Ureter (tissue), 1 donor: ENCODE measurements at places on chromosomes 11 and 22. TPM values are rescaled to one million over a fixed set of nuclear protein-coding genes. Genes with fewer than 3 reads are reported as not detected.
A peak's percentile ranks its signal among the peaks of the same experiment; 100 is the strongest.

- no peak for DNase-seq
Observed at GRCh38 chr22:35443338-35443737, 43.4 kb downstream of the MCM5 start.

DNA sequence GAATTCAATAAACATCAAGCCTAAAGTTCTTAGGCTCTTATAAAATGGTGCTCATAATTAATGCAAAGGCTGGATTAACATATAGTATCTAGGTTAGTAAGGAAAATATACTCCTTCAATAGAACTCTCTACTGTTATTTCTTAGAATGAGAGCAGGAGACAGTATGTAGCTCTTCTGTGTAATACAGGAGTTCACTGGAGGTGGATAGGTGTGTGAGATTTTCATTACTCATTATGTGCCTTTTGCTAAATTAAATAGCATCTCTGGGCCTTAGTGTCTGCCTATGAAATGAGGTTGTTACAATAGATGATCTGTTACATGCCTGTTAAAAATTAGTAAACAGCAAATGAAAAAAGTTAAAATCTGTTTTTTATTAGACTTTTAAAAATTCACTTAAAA, 20.6 kb downstream of the EED start:
- no peak for DNase-seq

GRCh38 chr11:2265396-2265795, 5.0 kb downstream of the ASCL2 start:
- DNase-seq: peak; percentile 53

DNA sequence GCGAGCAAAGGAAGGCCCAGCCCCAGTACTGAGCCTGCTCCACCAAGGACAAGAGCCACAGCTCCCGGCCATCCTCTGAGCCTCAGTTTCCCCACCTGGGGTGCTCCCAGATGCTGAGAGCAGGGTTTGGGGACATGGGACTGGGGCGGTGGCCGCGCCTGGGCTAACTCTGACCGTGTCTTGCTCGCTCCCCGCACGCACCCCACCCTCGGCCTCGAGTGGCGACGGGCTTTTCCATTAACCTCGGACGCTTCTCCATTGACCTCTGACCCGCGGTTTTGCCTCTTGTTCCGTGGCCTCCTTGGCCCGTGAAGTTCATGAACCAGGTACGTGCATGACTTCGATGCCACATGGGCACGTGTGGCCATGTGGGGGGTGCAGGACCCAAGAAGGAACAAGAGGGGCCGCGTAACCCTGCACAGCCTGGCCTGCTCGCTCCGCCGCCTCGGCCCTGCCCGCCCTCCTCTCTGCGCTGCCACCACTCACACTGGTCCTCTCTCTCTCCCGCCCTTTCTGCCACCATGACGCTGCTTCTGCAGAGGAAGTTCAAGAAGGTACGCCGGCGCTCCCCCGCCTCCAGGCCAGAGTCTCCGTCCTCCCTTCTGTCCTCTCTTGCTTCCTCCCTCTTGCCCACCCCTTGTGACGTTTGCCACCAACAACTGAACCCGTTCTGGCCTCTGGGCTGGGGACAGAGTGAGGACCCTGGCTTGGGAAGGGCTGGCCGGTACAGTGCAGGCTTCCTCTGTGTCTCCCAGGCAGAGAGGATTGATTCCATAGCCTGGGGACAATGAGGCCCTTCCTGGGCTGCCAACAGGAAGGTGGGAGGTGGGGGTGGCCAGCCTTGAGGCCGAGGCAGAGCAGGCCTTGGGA, 6.9 kb downstream of the TNNT3 start:
- DNase-seq: peak; percentile 58

DNA sequence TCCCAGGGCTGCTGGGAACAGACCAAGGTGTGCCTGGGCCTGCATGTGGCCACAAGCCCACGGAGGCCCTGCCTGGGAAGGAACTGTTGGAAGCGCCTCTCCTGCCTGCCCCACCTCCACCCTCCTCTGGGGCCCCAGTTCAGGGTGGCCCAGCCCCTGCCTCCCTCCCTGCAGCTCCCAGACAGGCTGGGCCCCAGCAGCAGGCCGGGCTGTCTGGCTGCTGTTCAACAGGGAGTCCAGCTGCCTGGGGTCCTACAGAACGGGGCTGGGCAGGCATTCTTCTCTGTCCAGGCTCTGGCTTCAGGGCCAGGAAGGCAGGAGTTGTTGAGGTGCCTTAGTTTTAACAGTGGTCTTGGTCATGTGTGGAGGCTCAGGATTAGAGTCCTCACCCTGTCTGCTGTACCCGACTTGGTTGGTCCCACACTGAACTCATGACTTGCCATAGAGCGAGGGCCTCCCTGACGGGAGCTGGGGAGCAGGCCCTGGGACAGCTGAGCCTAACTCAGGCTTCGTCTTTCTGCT, 11.8 kb downstream of the PRDM11 start:
- peak; percentile 79 for DNase-seq

DNA sequence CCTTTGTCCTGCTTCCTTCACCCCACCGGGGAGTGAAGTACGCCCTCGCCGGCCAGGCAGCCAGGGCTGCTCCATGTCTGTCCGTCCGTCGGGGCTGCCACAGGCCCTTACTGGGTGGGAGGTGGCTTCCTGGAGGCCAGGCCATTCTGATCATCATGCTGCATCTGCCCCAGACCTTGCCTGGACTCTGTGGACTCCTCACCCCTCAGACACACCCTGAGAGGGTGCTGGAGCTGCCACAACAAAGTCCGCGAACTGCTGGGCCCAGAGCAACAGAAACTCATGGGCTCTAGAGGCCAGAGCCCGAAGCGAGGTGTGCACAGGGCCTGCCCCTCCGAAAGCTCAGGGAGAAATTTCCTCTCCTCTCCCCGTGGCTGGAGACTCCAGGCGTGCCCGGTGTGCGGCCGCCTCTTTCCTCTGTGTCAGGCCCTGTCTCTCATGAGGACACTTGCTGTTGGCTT, 124.2 kb downstream of the KCNQ1OT1 start:
- no peak for DNase-seq

GRCh38 chr11:84476581-84476980, 1150.6 kb downstream of the DLG2 start:
- DNase-seq: no peak

DNA sequence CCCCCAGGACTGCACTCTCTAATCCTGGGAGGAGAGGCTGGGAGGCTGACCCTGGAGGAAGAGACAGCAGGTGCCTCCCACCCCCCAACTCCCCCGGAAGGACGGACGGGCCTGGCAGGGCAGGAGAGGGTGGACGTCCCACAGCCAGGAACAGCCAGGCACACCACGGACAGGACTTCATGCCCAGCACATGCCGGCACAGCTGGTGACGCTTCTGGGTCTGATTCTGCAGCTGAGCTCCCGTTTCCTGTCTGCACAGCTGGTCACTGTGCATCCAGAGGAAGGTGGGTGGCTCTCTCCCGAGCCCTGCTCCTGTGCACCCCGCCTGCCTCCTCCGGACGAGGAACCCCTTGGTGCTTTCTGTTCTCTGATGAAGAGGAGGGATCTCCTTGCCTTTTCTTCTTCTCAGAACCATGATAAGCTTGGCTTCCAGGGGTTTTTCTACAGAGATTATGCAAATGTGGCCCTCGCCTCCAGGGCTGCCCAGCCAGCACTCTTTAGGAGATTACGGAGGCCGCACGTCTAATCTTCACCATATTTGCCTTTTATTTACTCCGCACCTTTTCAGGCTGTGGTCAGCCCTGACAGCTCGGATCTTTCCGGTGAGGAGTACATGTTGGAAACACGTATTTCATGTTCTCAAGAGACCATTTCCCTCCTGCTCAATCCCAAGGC, 1295.8 kb downstream of the BRD1 start:
- DNase-seq: no peak

DNA sequence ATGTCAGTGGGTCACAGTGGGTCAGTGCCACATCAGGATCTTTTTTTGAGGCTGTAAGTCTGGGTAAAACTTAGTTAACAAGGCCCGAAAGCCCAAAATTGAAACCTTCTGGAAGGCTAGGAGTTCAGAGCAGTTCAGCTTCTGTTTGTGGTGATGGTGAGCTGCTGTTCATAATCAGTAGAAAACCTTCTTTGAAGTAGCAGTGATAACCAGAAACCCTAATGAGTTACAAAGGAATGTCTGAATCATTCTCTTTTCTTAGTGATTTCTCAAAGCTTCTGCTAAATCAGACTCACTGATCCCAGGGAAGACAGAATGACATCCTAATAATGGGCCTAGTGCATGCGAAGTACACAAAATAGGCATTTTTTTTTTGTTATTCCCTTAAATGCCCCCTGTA, 124.7 kb downstream of the PARVA start:
- no peak for DNase-seq

DNA sequence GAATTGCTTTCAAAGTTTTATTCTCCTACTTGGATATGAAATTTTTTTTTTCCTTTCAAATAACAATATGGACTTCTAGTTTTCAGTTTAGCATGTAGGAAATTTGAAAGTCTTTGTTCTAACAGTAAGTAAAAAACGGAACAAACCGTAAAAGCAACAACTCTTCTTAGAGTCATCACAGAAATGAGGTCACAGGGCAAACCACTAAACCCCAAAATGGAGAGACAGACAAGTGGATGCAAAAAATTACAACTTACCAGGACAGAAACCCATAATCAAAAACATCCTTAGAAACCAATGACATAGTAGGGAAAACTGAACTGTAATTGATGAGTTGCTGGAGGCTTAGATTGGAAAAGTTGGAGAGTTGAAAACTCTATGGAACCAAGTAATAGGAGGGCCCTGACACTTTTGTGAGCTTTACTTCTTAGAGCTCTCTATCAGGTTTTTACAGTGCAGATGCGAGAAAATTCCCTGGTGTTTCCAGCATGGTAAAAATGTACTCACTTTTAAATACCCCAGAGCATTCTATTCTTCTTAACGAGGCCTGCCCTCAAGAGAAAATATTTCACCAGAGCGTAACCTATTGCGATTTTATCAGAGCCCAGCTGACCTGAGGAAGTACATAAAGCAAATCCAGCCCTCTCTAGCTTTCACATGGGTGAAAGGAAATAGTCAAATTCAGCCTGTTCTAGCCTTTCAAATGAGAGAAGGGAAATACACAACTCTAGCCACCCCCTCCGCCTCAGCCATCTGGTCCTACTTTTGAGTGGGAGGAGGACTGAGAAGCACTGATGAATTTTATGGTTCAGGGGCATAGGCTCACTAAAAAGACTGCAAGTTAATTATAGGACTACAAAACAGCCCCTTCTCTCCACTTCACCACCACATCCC, 39.1 kb downstream of the CASP12 start:
- DNase-seq: no peak

GRCh38 chr11:82775736-82776346, 42.2 kb upstream of the FAM181B start:
- DNase-seq: no peak

DNA sequence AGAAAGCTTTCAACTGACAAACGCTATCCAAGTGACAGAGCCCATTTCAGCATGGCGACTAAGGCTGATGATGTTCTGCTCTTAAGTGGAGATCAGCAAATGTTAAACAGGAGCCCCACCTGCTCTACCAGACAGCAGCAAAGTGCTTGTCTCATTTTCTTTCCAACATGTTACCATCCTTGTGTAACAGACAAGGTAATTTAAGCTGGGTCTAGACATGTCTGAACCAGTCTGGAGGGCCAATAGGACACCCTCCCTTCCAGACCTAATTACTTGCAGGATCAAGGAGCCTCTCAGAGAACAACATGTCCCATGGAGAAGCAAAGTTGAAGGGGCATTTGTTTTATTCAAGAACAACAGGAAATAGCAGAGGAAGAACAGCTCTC, 3.9 kb upstream of the LMO2 start:
- DNase-seq: no peak

DNA sequence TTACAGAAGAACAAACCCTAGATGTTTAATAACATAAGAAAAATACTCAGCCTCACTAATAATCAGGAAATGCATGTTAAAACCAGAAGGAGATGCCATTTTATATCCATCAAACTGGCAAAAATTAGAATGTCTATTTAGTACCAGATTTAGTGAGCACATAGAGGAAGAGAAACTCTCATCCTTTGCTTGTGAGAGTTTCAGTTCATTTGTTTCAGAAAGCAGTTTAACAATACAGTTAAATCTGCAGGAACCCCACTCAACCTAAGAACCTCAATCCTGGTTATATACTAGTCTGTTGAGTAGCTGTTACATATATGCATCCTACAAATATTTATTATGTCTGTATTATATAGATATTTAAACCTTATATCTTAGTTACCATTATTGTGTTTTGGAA, 172.6 kb downstream of the WNT11 start:
- DNase-seq: no peak

DNA sequence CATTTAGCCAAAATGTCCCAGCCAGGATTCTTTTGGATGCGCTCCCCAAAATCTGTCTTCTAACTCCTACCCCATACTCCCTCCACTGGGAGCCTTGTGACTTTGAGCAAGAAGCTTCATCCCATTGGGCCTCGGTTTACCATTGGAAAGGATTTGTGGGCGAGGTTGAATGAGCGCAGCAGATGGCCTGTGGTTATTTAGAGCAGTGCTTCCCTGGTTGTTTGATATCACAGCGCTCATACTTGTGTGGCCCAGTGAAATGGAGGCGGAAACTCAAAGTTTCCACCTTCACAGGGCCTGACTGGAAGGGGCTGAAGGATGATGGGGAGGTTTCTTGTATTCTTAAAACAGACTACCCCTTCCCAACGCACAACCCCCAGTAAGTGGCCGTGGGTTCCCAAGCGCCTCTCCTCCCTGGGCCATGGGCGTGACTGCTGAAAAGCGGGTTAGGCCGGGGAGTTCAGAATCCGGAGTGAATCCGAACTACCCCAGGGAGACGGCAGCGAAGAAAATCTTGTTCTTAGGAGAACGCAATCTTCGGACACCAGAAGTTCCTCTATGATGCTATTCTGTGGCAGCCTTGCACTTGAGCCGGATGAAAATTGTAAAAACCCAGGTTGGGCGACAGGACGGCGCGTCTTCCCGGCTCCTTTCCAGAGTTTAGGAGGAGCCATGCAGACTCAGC, 1.2 kb upstream of the ATF4 start:
- no peak for DNase-seq

DNA sequence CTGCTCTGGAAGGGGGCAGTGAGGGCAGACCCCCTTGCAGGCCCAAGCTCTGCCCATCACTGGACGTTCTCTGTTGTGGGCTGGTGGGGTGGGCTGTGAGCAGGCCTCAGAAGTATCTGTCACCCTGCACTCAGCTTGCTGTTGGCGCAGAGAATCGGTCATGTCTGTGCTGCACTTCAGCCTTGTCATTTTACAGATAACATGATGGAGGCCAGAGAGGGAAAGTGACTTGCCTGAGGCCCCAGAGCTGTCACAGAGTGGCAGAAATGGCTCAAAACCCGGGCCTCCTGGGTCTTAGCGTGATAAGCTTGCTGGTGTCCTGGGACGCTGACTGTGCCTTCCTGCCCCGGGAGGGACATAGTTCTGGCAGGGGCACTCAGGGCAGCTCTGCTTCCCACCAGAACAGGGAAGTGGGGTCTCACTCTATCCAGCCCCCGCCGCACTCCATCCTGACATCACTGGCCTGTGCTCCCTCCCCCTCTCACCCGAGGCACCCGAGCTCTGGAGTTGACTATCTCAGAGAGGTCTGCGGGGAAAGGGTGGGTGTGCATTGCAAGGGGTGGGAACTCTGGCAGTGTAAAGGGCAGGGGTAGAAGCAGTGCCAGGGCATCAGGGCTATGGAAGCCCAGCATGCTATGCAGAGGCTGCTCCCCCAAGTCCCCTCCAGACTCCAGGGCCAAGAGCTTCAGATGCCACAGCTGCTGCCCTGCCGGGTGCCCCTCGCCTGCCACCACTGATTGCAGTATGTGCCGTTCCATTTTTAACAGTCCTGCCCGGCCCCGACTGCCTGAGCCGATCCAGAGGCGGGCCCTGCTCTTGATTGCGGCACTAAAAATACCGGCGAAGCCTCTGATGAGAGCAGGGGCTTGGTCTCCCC, 50.4 kb upstream of the NECTIN1 start:
- no peak for DNase-seq

FOXRED1 gene
- 29.8 TPM for total RNA-seq

SMTN gene
- 327 TPM for total RNA-seq

TTC17 gene
- 148 TPM for total RNA-seq
